ENCODE measurements at places on chromosomes 7 and 10.

DNA sequence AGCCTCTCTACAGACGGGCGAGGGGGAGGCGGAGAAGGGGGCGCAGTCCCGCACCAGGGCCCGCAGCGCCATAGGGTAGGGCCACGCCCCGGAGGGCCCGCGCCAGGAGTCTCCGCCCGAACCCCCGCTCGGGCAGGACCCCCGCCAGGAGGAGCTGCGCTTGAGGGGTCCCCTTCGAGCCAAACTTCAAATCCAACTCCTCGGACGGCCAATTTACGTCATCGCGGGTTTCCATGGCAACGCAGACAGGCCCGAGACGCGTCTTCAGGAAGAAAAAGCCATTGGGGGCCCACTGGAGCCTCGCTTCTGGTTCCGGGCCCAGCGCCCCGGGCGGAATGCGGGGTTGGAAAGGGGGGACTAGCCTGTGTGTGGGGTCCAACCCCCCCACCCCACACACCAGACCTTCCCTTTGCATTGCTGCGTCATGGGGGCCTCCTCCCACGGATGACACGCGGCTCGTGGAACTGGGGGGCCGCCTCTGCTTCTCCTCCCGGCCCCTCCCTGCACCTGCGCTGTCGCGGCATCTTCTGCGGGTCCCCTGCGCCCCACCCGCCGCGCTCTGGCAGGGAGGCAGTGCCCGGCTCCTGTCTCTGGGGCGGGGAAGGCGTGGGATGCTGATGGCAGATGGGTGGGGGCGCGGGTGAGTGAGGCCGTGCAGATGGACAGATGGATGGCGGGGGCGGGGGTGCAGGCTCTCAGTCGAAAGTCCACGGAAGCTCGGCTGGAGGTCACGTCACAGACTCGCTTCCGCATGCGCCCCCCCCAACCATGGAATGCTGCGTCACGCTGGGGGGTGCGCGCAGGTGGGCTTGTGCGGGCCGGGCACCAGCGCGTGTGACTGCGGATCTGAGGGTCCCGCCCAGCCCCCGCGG, 1.2 kb downstream of the CALY start:
- no peak for DNase-seq

- DNase-seq, result no peak
These were observed 21.5 kb upstream of the GRIFIN start for GRCh38 chr7:2497500-2498336.

DNA sequence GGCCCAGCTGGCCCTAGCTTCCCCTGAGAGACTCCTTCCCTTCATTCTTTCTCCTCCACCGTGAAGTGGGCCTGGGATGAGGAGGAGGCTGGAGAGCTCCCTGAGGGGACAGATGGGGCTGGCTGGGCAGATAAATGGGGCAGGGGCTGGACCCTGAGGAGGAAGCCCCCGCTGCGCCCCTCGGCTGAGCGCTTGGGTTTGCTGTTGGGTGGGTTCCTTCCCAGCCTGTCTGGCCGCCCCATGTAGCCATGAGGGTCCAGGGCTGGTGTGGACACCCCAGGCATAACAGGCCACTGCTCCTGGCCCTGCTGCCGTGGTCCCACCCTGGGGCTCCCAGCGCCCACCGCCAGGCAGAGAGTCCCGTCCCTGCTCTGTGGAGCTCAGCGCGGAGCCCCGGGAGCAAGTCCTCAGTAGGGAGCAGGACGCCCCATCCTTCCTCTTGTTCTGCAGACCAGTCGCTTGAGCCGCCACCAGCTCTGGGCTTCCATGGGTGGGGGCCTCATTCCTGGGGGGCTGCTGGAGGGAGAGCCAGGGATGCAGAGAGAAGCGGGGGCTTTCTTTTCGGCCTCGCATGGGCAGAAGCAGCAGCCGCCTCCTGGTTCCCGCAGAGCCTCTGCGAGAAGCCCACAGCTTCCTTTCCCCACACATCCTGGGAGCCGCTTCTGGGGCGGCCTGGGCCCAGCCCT, 266.4 kb upstream of the TCERG1L start:
- DNase-seq, result no peak

DNA sequence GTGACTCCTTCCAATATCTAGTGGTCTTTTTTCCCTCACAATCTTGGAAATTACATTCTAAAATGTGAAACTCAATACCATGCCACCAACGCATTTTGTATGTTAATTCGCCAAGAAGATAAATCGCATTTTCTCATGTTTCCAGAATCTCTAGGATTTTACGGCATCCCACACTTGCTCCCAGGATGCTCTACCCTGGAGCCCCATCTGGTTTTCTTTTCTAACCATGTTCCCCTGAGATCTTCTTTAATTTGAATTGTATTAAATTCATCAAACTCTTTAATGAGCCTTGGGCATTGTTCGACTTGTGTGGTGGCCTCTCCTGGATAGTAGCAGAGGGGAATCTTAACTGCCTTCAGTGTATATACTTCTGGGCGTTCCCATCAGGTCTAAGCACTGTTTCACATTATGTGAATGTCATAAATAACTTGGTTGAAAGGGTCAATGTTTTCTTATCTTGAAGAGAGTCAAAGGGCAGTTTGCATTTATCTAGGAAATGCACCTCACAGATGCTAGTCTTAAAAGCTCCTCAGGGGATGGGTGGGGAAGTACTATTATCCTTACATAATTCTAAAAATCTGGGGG, 169.1 kb upstream of the MEOX2 start:
- no peak for DNase-seq

Measured in hypothalamus (tissue), 51 donors.